ENCODE measurements at places on chromosomes 1 and 21.

DNA sequence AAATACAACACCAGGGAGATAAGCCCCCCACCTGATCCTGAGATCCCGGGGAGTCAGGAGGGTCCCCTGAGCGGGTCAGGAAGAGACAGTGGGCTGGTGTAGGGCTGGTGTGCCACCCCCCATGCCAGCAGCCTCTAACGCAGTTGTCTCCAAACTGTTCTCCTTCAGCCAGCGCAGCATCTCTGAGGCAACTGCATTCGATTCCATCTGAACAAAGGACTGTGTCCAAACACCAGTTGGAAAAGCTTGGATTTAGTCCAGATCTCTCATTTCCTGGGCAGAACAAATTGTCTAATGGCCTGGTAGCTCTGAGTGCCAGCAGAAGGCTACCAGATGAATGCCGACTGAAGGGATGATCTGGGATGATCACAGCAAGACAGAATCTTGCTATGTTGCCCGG, 44.1 kb upstream of the EIF4G3 start:
- DNase-seq = no peak

- DNase-seq = no peak
Measured at GRCh38 chr1:174322202-174322862, 125.4 kb upstream of the GPR52 start.

- no peak for DNase-seq
Measured at GRCh38 chr1:209080170-209080781, 503.2 kb upstream of the CAMK1G start.

DNA sequence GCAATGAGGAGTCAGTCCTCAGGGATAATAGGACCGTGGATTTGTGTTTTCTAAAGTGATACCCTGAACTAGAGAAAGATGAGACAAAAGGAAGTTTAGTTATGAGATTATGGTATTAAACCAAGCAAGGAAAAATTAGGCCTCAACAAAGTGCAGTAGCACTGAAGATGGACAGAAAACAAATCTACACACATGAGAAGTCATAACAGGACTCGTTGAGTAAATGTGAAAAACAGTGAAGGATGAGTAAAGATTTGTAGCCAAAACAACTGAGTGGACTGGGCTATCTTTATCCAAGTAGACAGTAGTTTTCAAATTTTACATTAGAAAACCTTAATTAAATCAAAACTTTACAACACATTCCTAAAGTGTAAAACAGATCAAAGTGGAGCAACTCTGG, 15.0 kb downstream of the EPRS1 start:
- DNase-seq = no peak

DNA sequence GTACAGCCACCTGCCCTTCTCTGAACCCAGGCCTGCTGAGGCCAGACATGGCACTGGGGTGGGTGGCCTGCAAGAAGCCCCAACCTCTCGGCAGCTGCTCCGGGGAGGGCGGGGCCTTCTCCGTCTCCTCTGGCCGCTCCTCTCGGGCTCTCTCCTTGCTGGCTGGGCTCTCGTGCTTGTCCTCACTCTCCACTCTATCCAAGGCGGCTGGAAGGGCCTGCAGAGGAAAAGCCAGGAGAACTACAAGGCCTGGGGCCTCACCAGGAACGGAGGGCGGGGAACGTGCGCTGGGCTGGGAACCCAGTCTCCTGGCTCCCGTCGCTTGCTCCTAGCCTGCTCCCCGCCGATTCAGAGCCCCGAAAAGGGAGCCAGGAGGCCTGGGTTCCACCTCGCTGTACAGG, 59.1 kb downstream of the CHD5 start:
- no peak for DNase-seq

- DNase-seq = no peak
Measured at GRCh38 chr1:177181280-177181630, 10.5 kb downstream of the BRINP2 start.

GRCh38 chr1:223496883-223497282, 103.7 kb downstream of the CCDC185 start:
- DNase-seq = no peak

DNA sequence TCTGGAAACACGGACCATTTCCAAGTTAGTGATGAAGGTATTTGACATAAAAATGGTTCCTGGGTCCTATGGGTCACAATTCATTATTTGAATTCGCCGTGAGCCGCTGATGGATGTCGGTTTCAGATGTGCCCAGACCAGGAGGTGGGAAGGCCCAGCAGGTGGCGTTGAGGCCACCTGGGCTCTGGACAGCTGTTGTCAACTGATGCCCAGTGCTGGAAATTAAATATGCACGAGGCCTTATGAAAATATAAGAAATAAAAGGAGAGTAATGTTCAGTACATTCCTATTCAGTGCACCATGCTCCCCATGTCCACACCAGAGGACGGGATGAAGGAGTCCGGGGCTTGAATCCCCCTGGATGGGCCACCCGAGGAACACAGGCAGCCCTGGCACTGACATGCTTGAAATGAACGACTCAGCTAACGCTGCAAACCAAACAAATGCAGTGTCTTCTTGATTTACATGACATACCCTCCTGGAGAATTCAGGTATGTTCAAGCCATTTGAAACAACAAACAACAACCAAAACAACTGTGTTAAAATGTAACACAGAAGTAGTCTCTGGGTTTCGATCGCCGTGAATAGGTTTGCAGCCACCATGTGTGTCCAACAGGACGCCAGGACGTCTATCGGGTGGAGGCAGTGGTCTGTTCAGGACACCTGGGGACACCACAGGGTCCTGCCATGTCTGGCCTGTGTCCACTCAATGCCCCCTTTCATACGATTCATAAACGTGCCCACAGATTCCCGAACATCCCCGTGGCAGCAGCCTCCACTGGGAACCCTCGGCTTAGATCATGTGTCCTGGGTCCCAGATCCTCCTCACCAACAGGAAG, 6.1 kb downstream of the TFF3 start:
- no peak for DNase-seq

DNA sequence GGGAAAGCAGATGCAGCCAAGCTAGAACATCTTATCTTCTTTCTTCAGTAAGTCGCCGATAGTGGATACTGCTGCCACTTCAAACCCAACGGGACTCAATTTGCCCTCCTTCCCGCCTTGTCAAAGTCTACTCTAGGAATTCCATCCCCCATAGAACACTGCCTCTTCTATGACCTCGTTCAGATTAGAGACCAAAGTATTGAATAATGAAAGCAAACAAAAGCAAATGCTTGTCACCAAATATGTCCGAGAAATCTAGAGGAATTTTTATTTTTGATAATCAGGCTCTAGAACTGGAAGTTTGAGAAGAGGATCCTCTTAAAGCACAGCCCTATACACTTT, 853 bp upstream of the RRAGC start:
- no peak for DNase-seq

DNA sequence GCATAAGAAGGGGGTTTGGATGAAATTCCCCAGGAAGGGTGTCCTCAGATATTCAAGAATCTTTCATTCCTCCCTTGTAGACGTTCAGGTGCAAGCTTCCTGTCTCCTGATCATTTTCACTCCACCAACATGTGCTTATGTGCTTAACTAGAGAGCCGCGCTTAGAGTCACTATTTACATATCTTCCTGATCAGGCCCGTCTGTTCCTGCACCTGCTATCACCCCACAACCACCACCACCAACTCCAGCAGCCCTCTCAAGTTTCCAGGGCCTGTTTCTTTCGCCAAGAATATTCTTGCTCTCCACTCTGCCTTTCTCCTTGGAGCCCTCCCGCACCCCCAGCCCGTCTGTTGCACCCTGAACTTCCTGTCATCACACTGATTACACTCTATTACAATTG, 113.4 kb downstream of the SPSB1 start:
- no peak for DNase-seq

- DNase-seq = no peak
Measured at GRCh38 chr1:29831500-29832117, 595.3 kb downstream of the PTPRU start.

Data from CD14-positive monocyte (primary cell).